ENCODE measurements at places on chromosomes 11 and 22.

DNA sequence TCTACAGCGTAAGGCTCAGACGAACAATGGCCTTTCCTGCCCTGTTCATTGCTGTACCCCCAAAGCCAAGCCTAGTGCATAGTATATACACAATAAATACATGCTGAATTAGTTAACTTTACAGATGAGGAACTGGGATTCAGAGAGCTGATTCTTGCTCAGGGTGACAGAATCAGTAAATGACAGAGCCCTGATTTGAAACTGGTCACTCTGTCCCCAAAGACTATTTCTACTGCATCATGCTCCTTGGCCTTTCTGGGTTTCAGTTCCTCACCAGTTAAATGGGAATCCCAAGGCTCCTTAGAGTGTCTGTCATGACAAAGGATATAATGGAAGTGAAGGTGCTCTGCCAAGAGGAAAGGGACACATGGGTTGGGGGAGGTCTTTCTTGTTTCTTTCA, 50.5 kb upstream of the TSKU start:
- DNase-seq, result no peak

GRCh38 chr11:13698132-13698531, 29.7 kb downstream of the FAR1 start:
- DNase-seq, result no peak

DNA sequence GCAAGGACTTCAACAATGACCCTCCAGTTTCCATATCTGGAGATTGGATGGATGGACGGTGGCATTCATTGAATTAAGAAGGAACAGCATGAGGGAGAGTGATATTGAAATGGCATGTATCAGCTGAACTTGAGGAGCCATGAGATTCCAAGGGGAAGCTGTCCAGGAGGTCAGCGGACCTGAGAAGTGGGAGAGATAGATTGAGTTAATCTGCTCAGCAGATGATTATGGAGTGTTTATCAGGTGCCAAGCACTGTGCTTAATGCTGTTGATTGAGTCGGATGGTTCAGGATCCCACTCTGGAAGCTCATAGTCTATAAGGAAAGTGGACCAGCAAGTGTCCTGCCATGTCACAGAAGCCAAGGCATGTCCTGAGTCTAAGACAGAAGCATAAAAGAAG, 581.3 kb downstream of the INSC start:
- no peak for DNase-seq

- no peak for DNase-seq
Observed at GRCh38 chr22:48758881-48759875, 1068.5 kb downstream of the BRD1 start.

DNA sequence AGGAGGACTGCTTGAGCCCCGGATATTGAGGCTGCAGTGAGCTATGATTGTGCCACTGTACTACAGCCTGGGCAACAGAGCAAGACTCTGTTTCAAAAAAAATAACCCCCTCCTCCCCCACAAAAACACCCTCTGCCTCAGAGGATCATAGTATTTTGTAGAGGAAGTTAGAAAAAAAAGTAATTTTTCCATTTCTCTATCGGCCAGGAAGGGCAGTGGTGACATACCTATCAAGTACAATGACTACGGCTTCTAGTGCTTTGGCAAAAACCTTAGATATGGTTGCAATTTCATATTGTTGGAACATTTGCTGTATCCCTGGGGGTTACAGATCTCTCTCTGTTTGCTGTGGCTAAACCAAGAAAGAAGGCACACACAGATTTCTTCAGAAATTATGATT, 28.9 kb downstream of the C2CD3 start:
- DNase-seq, result no peak

DNA sequence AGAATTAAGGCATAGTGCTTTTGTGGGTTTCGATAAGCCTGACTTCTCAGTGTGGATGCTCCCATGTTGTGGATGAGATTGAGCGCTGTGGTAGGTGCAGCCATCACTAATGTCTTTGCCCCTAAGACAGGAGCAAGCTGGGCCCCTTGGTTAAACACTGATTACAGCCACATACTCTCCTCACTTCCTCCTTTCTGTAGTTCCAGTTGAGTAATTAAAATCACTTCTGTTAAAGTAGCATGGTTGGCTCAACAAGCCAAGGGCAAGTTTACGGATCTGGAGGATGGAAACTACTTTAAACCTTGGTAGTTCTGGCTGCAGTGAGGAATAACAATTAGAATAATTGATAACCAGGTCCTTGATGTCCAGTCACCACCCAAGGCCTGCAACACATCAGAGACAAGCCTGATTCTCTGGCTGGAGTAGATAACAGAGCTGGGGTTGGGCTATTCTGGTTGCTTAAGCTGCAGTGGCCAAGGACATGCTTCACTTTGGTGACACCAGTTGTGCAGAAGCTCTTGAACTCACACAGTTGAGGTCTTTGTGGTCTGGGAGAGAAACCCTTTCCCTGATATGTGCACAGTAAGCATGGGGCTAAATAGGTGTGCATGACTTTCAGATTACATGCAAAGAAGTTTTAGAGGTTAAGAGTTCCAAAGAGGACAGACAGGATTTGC, 81.3 kb downstream of the KIRREL3 start:
- no peak for DNase-seq

- no peak for DNase-seq
Observed at GRCh38 chr11:93659196-93659595, 2.3 kb upstream of the CEP295 start.

DNA sequence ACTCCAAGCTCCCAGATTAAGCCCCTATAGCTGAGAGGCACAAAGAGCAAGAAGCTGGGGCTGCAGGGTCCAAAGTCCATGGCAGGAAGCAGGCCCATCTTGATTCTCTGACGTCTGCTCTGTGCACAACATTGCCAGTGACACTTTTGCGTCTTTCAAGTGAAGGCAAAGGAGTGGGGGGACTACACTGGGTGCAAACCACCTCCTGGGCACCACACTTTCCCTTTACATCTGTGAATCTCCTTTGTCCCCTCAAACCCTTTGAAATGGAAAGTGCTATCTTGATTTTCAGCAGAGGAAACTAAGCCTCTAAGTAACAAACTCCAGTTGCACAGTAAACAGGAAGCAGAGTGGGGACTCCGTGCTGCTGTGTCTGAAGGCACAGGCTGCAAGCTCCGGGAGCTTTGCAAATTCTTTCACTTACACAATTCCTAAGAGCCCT, 428.0 kb downstream of the LARGE1 start:
- no peak for DNase-seq

- DNase-seq, result no peak
Observed at GRCh38 chr11:96664110-96664509, 274.3 kb downstream of the JRKL start.

GRCh38 chr11:72585762-72586311, 88.4 kb downstream of the PDE2A start:
- DNase-seq, result peak; percentile 71

GRCh38 chr11:75024764-75025211, 36.1 kb downstream of the NEU3 start:
- DNase-seq, result no peak

DNA sequence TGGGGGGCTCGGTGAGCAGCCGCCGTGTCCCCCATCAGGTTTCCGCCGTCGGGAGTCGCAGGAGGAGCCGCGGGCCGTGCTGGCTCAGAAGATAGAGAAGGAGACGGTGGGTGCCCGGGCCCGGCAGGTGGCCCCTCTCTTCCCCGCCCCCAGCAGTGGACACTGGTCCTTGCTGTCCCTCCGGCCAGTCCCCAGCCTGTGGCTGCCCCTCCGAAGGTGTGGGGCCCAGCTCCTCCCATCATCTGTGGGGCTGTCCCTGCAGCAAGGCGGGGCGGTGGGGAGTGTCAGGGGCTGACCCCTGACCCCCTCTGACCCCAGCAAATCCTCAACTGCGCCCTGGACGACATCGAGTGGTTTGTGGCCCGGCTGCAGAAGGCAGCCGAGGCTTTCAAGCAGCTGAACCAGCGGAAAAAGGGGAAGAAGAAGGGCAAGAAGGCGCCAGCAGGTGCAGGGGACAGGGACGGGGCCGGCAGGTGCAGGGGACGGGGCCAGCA, 15.3 kb downstream of the EPS8L2 start:
- DNase-seq, result no peak

DNA sequence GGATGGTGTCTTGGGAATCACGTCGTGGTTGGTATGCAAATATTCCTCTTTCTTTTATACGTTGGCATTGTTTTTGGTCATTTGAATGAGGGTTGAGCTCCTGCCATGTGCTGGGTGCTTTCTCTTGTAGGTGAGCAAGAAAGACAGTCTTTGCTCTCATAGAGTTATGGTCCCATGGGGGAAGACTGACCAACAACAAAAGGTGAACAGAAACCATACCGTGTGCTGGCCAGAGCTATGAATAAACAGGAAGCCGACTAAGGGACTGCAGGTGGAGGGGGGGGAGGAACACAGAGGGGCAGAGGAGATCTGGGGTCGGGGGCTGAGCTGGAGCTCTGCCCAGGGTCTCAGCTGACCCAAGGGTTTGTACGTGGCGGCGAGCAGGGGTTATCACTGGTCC, 245.3 kb downstream of the CTTN start:
- no peak for DNase-seq

- DNase-seq, result peak; percentile 55
Observed at GRCh38 chr22:22576244-22576988, 17.4 kb upstream of the PRAME start.

- peak; percentile 46 for DNase-seq
Observed at GRCh38 chr11:8262552-8263108, 1.0 kb downstream of the LMO1 start.

DNA sequence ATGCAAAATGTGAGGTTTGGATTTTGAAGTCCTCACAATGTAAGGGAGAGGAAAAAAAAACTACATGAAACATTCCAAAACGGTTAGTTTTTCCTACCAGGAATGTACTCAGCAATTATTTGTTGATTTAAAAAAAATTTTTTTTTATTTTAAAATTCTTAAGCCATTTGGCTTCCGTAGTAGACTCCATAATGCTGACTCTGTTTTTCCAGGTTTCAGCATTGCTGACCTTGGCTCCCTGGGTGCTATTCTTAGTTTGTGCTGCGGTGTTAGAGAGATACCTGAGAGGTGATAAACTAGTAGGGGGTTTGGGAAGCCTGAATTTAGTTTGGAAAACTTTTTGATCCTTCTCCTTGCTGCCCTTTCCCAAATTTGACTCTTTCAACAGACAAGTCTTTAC, 10.6 kb downstream of the STT3A start:
- no peak for DNase-seq

DNA sequence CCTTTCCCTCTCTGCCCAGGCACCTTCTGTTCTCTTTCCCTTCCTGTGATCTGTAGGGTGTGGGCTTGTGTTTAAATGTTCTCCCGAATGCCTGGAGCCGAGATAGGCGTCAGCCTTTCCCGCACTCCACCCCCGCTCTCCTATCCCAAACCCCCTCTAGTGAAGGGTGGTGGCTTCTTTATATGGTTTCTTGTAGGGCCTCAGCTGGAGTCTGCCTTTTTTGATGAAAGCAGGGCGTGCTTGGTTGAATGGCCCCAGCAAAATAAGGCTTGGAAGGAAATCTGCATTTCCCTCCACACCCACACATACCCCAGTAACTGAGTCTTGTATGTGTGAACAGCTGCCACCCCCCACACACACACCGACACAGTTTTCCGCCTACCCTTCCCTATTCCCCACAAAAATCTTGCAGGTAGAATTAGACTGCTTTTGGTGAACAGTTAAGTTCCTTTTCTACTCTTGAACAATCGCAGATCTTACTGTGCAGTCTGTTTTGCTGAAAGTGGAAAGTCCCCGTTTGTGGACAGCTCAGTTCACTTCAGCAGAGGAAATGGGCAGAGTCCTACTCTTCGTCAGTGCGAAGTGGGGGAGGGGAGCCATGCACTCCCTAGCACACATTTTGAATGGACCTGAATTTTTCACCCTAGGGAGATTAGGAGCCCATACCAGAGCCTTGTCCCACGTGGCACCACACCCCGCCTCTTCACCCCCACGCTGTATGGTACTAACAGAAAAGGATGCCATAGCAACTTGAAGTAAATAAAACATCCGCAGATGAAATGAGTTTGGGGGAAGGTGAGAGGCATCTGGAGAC, 25.5 kb upstream of the GRK2 start:
- no peak for DNase-seq

DNA sequence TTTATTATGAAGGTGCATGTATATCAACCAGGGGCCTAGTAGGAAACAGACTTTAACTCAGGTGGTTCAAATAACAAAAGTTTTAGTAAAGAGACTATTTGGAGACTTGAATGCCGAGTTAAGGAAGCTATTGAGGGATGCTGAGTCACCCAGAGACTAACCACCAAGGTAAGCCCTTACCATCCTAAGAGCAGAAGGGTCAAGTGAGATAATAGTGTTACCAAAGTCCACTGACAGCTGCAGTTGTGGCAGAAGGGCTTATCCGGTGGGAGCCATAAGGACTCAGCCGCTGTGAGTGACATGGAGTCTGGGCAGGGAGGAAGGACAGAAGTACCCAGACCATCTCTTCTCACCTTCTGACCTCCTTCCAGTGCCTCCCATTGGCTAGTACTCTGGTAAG, 134.0 kb downstream of the INSC start:
- no peak for DNase-seq

DNA sequence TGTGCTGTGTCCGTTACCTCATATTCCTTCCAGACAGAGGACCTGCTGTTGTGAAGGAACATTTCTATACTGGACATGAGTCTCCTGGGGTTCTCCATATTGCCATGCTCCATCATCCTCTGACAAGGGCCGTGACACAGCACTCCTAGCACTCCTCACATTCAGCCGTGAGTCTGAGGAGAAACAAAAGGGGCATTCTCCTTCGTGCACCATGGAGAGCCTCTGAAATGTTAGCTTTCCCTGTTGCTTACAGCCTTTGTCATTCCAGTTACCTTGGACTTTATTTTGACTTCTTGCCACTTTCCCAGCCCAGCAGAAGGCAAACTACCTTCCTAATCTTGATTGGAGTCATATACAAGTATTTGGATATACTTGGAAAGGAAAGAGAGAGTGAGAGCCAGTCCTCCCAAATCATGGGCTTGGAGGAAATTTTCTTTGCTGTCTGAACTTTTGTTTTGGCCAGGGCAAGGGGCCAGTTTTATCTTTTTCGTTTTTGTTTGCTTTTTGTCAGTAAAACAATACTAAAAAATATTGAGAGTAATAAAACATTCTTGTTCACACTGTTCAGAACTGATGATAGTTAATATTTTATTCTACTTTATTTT, 29.1 kb upstream of the TECTA start:
- DNase-seq, result no peak

DNA sequence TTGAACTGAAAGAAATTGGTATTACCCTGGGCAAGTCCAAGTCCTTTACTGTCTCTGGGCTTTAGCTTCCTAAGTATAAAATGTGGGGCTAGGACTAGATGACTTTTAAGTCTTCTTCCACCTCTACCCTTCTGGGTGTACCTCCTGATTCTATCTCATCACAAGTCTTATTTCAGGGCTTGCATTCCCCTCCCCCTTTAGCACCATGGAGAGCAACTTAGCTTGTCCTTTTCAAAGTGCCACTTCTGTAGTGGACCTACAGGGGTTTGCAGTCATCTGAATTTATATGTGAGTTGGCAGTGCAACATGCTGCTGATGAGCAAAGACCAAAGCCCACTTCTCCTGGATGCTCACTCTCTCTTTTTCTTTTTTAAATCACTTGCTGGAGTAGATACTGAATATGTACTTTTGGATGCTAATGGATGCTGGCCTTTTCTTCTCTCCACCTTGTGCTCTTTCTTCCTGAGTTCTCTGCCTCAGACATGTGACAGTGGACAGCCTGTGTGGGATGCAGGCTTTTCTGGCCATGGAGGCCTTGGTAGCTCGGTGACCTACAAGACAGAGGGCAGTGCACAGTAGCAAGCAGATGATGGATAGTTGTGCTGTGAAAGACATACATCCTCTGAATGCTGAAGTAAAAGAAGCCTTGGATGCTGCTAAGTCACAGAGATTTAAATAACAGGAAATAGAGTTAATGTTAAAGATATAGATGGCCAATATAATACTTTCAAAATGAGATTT, 185.0 kb downstream of the NELL1 start:
- DNase-seq, result no peak

All from NCI-H1930 (cell line).